ENCODE measurements at places on chromosomes 1 and 21.

DNA sequence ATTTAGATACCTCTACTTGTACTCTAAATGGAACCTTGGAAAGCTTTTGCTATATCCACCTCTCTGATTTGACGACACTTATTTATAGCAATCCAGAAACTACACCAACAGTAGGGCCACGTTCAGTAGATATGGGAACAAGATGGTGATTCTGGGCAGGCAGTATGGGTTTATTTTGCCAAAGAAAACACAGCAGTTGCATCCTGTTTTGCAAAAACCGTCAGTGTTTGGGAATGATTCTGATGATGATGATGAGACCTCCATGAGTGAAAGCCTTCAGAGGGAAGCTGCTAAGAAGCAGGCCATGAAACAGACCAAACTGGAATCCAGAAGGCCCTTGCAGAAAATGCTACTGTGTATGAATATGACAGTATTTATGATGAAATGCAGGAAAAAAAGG lies 41.5 kb upstream of the NEXN start:
- DNase-seq: no peak

DNA sequence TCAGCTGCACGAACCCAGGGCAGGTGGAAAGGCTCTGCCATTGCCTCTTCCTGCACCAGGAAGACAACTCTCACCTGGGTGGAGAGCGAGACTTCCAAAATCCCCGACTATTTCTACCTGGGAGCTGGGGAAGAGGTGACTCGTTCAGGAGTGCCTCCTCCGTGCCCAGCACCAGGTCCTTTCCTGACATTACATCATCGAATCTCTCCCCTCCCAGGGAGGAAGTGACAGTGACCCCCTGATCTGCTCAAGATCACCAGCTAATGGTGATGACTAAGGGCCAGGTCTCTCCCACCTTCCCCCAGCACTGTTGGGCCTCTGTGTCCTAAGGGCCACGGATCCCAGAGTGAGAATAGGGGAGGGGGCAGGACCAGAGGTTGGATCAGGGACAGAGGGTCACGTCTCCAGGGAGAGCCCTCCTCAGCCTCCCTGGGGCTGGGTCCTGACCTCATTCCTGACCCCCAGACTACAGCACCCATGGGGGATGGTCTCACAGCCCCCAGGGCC lies 6.8 kb downstream of the MEGF6 start:
- no peak for DNase-seq

DNA sequence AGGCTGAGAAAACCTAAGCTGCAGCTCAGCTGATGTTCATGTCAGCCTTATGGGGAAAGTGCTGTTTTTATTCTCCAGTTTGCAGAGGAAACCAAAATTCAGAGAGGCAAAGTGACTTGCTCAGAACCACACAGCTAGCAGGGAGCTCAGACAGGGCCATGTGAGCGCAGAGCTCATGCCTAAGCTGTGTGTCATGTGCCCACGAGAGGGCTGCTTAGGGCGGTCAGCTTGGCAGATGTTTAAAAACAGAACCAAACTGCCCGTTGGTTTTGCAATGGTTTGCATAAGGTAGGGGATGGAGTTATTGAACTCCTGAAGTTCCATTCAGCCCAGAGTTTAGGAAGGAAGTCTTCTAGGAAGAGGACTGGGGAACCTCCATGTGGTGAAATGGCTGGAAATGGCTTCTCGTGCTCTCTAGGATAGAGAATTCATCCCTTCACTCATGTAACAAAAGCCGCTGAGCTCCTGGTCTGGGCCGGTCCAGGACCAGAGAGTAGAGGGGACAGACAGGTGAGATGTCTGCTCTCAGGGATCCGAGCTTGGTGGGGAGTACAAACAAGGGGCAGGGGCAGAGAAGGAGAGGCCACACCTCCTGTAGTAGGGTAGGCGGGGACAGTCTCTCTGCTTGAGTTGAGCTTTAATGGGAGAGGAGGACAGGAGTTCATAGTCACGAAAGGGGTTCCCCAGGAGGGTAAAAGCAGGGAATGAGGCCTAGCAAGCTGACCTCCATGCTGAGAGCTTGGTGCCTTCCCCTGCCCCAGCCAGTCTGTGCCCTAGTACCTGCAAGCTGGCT lies 46.9 kb downstream of the ARHGEF10L start:
- DNase-seq: no peak

DNA sequence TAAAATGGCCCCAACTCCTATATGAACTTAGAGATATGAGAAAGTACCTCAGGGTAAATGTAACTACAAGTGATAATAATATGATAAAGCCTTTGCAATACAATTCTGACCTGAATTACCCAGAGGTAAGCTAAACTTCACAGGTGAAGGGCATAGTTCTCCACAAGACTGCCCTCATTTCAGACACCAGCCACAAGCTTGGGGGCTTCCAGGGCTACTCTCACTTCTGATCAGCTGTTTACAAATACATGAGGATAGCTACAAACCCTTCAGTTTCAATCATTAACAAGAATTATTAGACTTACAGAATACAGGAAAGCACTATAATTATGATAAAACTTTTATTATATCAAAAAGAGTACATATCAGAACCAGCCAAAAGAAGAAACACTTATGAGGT lies 18.7 kb upstream of the DPH5 start:
- no peak for DNase-seq

- no peak for DNase-seq
Measured at GRCh38 chr1:197909384-197909783, 7.0 kb downstream of the C1orf53 start.

GRCh38 chr1:53637511-53638359 lies 101.2 kb downstream of the GLIS1 start:
- no peak for DNase-seq

DNA sequence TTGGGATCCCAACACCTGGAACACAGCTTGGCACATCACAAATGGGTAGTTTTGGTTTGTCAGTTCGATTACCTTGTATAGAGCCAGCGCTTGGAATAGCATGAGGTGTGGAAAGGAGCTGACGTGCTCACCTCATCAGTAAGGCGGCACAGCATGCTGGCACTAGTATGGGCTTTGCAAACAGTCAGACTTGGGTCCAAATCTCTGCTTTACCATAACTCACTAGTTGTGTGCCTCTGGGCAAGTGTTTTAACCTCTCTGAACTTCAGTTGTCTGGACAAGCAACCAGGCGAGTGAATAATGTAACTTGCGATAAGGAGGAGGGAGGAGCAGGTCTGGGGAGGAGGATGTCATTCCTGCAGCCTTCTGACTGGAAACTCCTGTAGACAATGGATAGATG lies 26.3 kb upstream of the NEK2 start:
- no peak for DNase-seq

Data from activated CD8-positive, alpha-beta memory T cell treated with anti-CD3 and anti-CD28 coated beads for 24 hours (primary cell).